ENCODE measurements at places on chromosomes 3 and 15.

GRCh38 chr3:167899093-167899492 lies 163.6 kb downstream of the SERPINI1 start:
- DNase-seq, result no peak

- no peak for DNase-seq
Measured at GRCh38 chr3:133775309-133775708, 29.1 kb downstream of the TF start.

- no peak for DNase-seq
Measured at GRCh38 chr3:64927689-64928088, 239.9 kb upstream of the ADAMTS9 start.

GRCh38 chr3:12569836-12570235 lies 12.9 kb downstream of the MKRN2 start:
- no peak for DNase-seq

GRCh38 chr3:112304611-112305010 lies 10.6 kb upstream of the SLC9C1 start:
- no peak for DNase-seq

- no peak for DNase-seq
Measured at GRCh38 chr3:136330900-136331299, 80.8 kb downstream of the PCCB start.

DNA sequence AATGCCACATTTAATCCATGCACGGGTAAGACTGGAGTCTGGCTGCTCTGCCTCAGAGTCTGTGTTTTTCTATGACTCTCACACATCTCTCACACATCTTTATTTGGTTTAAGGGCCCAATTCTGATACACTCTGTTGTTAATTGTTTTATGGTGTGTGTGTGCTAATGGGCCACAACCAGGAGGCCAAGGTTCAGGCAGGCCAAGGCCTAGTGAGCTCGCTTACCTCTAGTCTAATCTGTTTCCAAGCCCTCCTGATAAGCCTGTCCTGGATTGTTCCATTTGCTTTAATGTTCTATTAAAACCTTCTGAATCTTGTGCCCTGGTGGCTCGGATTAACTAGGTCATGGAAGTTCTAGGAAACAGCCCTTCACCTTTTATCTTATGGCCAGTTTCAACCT lies 445.4 kb upstream of the DPH6 start:
- no peak for DNase-seq

GRCh38 chr3:161531930-161532329 lies 35.3 kb downstream of the OTOL1 start:
- DNase-seq, result no peak

DNA sequence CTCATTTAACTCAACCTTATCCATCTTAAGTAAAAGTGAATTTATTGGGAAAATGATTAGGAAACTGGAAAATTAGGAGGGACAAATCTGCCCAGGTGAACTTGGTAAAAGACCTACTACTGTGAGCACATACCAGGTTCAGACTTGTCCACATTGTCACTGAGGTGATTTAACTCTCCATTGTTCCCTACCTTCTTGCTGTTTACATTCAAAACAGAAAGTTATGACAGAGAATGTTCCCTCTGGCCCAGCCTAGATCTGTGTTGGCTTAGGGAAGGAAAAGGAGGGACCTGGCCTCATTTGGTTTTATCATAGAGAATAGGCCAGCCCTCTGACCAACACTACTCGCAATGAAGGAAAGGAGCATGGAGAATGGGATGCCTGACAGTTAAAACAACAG lies 117.6 kb downstream of the SATB1 start:
- no peak for DNase-seq

All from effector memory CD4-positive, alpha-beta T cell (primary cell).